ENCODE measurements at places on chromosomes 4 and X.

DNA sequence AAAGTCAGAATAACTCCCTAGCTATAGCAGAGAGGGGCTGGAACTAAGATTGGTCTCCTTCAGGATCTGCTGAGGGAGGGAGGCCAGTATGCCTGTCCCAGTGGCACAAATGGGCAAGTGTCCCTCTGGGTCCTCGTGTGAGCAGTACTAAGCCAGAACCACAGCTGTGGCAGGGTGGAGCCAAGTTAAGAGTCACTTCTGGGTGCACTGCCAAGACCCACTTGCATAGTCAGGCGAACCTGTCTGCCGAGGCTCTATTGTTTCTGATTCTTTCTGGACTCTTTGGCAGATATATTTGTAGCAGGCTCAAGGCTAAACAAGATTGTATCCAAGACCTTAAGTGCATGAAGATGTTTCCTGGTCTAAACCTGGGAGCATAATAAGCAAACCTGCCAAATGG lies 1123.7 kb upstream of the POU3F4 start:
- DNase-seq = no peak

DNA sequence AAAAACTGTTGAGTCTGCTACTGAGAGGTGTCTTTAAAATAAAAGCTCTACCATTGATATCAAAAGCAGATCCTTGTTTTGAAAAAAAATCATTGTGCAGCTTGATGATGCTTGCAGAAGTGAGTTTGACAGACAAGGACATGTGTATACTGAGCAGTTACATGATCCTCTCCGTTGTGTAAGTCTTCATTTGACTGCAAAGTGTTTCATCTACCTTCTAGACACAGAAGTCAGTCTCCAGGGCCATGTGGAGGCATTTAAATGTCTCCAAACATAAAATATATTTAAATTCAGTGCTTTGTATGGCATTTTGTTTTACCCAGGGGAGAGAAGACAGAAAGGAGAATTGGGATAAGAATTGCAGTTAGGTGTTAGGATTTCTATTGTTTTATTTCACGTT lies 107.8 kb upstream of the MYOZ2 start:
- DNase-seq = no peak

- no peak for DNase-seq
Observed at GRCh38 chrX:110723844-110724243, 71.8 kb downstream of the CHRDL1 start.

DNA sequence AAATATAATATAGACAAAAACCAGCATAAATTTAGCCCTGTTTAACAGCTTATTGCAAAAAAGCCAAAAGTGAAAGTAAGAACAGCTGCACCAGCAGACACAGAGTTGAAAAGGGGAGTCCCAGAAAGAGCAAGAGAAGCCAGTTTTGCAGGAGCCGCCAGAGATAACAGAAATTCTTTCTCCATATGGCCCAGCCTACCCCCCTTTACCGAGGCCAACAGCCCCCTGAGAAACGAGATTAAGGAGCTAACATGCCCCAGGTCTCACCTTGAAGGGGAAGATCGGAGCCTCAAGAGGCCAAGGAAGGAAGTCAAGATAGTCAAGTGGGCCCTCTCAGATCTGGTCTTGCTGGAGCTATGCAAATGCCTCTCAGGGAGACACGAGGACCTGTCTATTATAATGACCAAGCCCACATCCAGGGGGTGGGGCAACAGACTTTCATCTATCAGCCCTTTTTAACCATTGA lies 4.8 kb downstream of the ACOX3 start:
- DNase-seq = peak; percentile 23

GRCh38 chr4:2858451-2859217 lies 15.0 kb downstream of the ADD1 start:
- DNase-seq = no peak

- DNase-seq = no peak
Observed at GRCh38 chr4:139965789-139966188, 188.2 kb downstream of the MAML3 start.

- no peak for DNase-seq
Observed at GRCh38 chrX:48826135-48826875, at the start of gene ERAS. TSS of gene ERAS (plus strand) at chrX:48826513. CDS start at chrX:48829124, 2,611 bp downstream.

- no peak for DNase-seq
Observed at GRCh38 chr4:3321295-3321889, 28.6 kb downstream of the RGS12 start.

GRCh38 chr4:26252349-26253025 lies 68.3 kb upstream of the RBPJ start:
- no peak for DNase-seq

- DNase-seq = no peak
Observed at GRCh38 chr4:170128219-170128804, 38.6 kb upstream of the AADAT start.

DNA sequence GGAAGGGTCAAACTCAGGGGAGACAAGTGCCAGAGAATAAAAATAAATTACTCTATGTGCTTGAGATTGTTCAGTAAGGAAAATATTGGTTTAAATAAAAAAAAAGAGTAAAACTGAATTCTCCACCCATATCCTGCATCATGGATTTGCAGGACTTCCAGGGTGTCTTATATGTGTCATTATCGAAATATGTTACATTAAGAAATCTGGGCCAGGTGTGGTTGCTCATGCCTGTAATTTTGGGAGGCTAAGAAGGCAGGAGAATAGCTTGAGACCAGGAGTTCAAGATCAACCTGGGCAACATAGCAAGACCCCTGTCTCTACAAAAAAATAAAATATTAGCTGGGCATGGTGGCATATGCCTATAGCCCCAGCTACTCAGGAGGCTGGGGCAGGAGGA lies 104.9 kb downstream of the PPP3CA start:
- no peak for DNase-seq

DNA sequence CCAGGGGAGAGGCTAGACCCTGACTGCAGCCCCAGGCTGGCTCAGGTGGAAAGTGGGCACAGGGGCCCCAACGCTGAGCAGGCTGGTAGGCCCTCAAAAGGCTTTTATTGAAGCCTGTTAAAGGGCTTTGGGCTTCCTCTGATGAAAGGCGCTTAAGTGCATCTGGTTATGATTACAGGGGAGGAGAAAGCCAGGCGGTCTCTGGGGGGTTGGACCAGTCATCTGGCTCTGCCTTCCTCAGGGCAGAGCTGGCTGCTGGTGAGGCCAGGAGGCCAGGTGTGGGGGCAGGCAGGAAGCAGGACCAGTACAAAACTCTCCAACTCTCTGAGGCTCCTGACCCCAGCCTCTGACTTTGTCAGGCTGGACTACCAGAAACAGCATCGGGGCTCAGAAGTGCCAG lies 68.8 kb upstream of the BCOR start:
- no peak for DNase-seq

DNA sequence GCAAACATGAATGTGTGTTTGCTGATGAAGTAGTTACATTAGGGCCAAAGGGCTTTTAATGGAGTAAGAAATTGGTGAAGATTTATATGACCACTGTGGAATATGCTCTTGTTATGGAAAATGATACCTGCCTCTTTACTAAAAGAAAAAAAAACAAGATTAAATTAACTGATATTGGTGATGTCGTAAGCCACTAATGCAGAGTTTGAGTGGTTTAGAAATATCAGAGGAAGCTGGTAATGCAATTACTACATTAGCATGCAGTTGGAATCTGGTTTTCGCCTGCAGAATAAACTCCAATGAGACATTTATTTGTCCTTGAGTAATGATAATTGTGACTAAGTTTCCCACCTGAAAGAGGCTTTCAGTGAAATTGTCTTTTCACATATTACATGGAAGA lies 597.9 kb downstream of the GALNTL6 start:
- DNase-seq = no peak

DNA sequence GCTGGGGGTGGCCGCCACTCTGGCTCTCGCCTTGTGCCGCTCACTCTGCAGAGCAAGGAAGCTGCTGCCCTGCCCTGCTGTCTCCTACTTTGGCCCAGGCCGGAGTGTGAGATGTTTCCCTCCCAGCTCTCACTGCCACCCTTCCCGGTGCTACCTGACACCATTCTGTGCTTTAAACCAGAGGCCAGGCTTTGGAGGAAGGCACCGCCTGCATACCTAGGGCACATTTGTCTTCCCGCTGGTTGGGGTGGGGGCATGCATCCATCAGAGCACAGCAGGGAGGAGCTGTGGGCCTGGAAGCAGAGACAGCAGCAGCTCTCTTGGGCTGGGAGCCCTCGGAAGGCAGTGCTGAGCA lies 96.9 kb upstream of the PSAPL1 start:
- no peak for DNase-seq

DNA sequence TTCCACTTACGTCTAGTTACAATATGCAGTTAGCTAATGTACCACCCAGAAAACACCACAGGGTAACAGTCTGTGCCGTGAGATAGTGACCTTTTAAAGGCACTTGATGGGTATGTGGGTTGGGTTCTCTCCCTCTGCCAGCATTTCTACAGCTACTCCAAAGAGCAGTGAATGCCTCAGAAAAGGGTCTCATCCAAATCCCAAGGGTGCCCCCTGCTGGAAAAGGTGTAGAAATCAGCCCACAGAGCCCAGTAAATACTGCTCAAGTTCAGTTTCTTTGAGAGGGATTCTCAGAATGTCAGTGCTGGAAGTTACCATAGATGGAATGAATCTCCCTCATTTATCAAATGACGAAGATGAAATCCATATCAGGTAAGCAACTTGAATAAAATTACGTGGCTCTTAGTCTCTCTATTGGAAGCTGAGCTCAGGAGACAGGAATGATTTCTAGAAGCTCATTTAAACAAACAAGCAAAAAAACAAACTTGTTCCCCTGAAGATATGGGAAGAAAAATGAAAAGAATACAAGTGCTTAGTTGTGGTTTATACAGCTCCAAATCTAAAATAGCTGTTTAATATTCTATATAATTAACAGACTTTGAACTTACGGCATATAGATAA lies 9.5 kb downstream of the RNF175 start:
- DNase-seq = peak; percentile 12

DNA sequence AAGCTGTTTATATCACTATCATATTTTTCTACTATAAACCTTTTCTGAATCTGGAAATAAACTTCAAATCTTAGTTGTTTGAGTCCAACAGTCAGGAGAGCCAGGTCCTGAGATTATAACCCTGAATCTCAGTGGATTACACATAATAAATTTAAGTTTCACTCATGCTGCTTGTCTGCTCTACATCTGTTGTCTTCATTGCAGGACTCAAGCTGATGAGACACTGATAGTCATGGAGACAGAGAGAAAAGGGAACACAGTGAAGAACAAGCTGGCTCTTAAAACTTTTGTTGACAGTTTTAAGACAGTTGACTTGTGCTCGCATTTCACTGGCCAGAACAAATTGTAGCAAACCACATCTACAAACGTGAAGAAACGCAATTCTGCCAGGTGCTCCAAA lies 327.0 kb upstream of the CTSO start:
- no peak for DNase-seq

DNA sequence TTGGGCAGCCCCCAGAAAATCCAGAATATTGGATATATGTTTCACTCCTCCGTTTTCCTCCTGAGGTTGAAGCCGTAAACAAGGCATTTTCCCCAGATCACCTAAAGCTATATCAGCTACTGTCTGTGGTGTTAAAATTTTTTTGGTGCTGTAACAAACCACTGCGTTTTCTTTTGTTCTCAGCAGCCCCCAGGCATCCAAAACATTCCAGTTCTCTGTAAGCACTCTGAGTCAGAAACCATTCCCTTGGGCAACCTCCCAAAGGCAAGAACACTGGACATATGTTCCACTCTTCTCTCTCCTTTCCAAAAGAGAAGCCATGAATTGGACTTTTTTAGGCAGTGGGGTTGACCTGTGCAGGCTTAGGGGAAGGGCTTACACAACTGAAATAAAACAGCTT lies 310.9 kb downstream of the MID1IP1 start:
- no peak for DNase-seq

GRCh38 chr4:89572224-89572858 lies 264.6 kb downstream of the SNCA start:
- no peak for DNase-seq

- DNase-seq = no peak
Observed at GRCh38 chr4:6009452-6009851, 8.8 kb downstream of the C4orf50 start.

DNA sequence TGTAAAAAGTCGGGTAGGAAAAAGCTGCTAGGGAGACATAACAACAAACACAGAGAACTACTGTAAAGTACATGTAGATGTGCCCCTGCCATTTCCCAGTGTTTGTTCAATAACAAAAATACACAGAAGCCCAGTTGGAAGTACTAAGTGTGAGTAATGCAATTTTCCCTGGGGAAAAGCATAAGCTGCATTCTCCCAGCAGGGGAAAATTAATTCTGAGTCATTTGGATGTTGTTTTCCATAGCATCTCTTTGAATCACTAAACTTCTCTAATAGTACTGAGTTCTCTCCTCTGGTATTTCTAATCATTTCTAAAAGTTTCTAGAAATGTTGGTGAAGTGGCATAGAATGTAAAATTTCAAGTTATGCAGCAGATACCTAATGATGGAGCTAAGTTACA lies 1114.9 kb downstream of the C4orf33 start:
- no peak for DNase-seq

DNA sequence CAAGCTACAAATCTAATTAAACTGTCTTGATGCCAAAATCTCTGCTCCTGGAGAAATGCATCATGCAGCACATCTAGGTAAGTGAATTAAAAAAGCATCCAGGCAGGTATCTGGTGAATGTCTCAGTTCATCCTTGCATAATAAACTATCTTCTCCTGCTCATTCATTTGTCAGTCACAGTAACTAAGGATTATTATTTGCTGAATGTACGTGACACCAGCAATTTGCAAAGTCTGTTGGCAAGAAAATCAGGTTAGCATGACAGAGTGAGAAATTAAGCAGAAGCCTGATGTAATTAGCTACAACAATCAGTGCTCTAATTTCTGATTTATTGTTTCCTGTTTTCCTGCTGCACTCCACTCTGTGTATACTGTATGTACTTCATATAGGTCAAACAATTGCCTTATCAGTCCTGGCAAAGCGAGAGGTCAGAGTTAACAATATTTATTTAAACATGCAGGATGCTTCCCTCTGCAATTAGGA lies 213.6 kb downstream of the FBXO8 start:
- DNase-seq = no peak

GRCh38 chr4:21856754-21857153 lies 91.8 kb downstream of the KCNIP4 start:
- no peak for DNase-seq

GRCh38 chrX:80550722-80551121 lies 130.5 kb downstream of the TENT5D start:
- DNase-seq = no peak

GRCh38 chr4:178280362-178280761 lies 838.1 kb upstream of the AGA start:
- no peak for DNase-seq

GRCh38 chrX:94045724-94046123 lies 371.7 kb downstream of the FAM133A start:
- no peak for DNase-seq

DNA sequence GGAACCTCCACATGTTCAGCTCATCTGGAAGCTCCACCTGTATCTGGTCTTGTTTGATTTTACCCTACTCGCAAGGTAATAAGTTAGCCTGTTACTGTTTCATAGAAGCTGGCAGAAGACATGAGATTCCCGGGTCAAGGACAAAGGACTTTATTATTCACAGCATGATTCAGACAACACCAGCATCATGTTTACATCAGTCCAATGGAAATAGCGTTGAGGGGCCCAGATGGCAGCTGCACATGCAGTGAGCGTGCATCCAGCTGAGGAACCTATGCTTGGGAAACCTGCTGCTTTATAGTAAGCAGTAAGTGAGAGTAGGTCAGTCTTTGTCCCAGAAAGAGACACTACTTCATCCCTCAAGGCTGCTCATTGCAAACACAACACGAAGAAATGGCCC lies 19.8 kb downstream of the TSPAN5 start:
- no peak for DNase-seq

All from activated effector memory CD4-positive, alpha-beta T cell treated with Interleukin-2 at 50 U/mL for 16 hours (primary cell).